ENCODE measurements at places on chromosomes 4 and X. TPM values are rescaled to one million over a fixed set of nuclear protein-coding genes. Genes with fewer than 3 reads are reported as not detected.

The PDCL2 gene
- polyA plus RNA-seq: not detected

The TMEM31 gene
- polyA plus RNA-seq: not detected

The CXCL1 gene
- not detected for polyA plus RNA-seq

The BEND2 gene
- not detected for polyA plus RNA-seq

The PAGE1 gene
- not detected for polyA plus RNA-seq

The GYG2 gene
- polyA plus RNA-seq: 0.05 TPM

The CCNA2 gene
- polyA plus RNA-seq: 137 TPM

The GLOD5 gene
- polyA plus RNA-seq: not detected

The NRK gene
- polyA plus RNA-seq: not detected

The VCX3B gene
- polyA plus RNA-seq: not detected

The TGIF2LX gene
- polyA plus RNA-seq: not detected

The ERAS gene
- not detected for polyA plus RNA-seq

The BEX5 gene
- polyA plus RNA-seq: 0.73 TPM

The RAB9A gene
- 69.1 TPM for polyA plus RNA-seq

The VSIG1 gene
- polyA plus RNA-seq: not detected

The IL2 gene
- not detected for polyA plus RNA-seq

The CT45A6 gene
- not detected for polyA plus RNA-seq

The RHOXF1 gene
- polyA plus RNA-seq: not detected

The SLC25A5 gene
- 665 TPM for polyA plus RNA-seq

The CACNA1F gene
- polyA plus RNA-seq: not detected

The TRIM2 gene
- 0.25 TPM for polyA plus RNA-seq

The HGFAC gene
- not detected for polyA plus RNA-seq

The MAGEE2 gene
- polyA plus RNA-seq: not detected

The SMAD1 gene
- polyA plus RNA-seq: 16.1 TPM

The STK26 gene
- polyA plus RNA-seq: 70.1 TPM

The BEX4 gene
- 3.3 TPM for polyA plus RNA-seq

The DGKK gene
- polyA plus RNA-seq: not detected

The GTPBP6 gene
- polyA plus RNA-seq: 44.0 TPM

The KLF8 gene
- 0.97 TPM for polyA plus RNA-seq

The CFI gene
- not detected for polyA plus RNA-seq

The SH2D1A gene
- 0.74 TPM for polyA plus RNA-seq

The ARR3 gene
- polyA plus RNA-seq: not detected

The CSAG1 gene
- not detected for polyA plus RNA-seq

The CT45A3 gene
- not detected for polyA plus RNA-seq

The TBX22 gene
- not detected for polyA plus RNA-seq

The DCAF4L1 gene
- polyA plus RNA-seq: 0.11 TPM

The RAB41 gene
- polyA plus RNA-seq: not detected

The CLTRN gene
- not detected for polyA plus RNA-seq

The MAGEA1 gene
- polyA plus RNA-seq: not detected

The SLC35A2 gene
- polyA plus RNA-seq: 27.4 TPM

The MRFAP1L1 gene
- polyA plus RNA-seq: 56.4 TPM

The USP17L25 gene
- polyA plus RNA-seq: not detected

The F11 gene
- not detected for polyA plus RNA-seq

The ASMT gene
- polyA plus RNA-seq: not detected

The MAOB gene
- polyA plus RNA-seq: not detected

The PNMA6A gene
- polyA plus RNA-seq: not detected

The IL13RA2 gene
- not detected for polyA plus RNA-seq

The MCTS1 gene
- polyA plus RNA-seq: 207 TPM

The DNAAF6 gene
- polyA plus RNA-seq: not detected

The DUSP9 gene
- polyA plus RNA-seq: not detected

The JADE3 gene
- 0.78 TPM for polyA plus RNA-seq
